ENCODE measurements at places on chromosomes 16 and 17. TPM values are rescaled to one million over a fixed set of nuclear protein-coding genes. Genes with fewer than 3 reads are reported as not detected.

DNA sequence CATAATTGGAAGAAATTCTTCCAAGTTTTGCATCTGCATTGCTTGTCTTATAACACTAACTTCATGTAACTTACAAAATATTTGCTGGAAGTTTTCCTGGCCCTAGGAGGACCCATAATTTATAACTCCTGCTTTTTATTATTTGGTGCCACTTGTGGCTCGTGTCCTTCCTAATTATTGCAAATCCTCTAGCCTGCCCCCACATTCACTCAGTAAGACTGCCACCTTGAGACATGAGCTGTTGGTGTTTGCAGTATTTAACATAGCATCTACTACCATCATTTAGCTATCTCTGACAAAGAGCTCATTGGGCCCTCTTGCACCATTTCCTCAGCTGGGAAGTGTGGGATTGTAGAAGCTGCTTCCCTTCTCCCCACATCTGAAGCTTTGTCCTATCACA lies 49.5 kb downstream of the FTO start:
- no peak for DNase-seq

- DNase-seq: no peak
Observed at GRCh38 chr16:78321620-78322360, 222.3 kb downstream of the WWOX start.

The PRAC1 gene
- not detected for polyA plus RNA-seq

GRCh38 chr17:3667366-3668278 lies 756 bp downstream of the TAX1BP3 start:
- peak; percentile 42 for DNase-seq

- DNase-seq: no peak
Observed at GRCh38 chr17:61488878-61489718, 36.9 kb downstream of the TBX4 start.

DNA sequence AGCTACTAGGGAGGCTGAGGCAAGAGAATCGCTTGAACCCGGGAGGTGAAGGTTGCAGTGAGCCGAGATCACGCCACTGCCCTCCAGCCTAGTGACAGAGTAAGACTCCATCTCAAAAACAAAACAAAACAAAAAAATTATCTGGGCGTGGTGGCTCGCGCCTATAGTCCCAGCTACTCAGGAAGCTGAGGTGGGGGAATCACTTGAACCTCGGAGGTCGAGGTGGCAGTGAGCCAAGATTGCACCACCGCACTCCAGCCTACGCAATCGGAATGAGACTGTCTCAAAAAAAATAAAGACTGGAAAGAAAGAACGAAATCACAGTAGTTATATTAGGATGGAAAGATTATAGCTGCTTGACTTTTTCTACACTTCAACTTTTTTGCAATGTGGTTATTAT lies 18.9 kb downstream of the COG1 start:
- no peak for DNase-seq

The USP36 gene
- polyA plus RNA-seq: 59.7 TPM

DNA sequence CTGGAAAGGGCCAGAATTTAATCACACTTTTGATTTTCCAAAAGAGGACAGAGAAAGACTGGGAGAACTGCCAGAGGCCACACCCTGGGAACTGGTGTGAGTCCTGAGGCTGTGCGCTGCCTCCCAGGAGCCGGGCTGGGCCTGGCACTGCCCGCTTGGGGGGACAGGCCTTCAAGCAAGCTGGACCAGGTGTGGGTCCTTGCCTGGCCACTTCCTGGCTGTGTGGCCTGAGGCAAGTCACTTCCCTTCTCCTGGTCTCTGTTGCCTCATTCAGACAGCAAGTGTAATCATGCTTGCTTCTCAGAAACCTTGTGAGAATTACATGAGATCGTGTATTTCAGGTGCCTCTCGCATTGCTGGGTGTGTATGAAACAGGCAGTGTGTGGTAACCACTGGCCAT lies 143.0 kb downstream of the SNX29 start:
- no peak for DNase-seq

- peak; percentile 30 for DNase-seq
Observed at GRCh38 chr16:27384425-27384824, 17.5 kb upstream of the IL21R start.

The CLEC18B gene
- 1.0 TPM for polyA plus RNA-seq

The NMT1 gene
- 28.6 TPM for polyA plus RNA-seq

- DNase-seq: no peak
Observed at GRCh38 chr17:47628014-47628566, 21.6 kb upstream of the KPNB1 start.

The EVI2A gene
- polyA plus RNA-seq: 18.2 TPM

DNA sequence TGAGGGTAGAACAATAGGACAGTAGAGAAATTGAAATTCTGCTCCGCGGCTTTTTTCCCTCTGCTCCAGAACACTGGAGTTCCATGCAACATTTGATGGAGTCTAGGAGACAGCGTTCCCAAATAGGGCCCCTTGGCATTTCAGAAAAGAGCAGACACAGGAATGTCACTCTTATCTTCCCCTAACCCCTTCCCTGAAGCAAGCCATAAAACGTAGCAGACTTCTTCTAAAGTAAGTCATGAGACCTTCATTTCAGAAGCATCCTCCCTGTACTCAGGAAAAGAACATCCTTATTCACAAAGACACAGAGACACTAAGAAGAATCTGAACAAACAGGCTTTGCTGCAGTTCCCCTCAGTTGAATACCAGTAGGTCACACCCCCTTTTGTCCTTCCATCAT lies 296.1 kb upstream of the SOX9 start:
- DNase-seq: no peak

DNA sequence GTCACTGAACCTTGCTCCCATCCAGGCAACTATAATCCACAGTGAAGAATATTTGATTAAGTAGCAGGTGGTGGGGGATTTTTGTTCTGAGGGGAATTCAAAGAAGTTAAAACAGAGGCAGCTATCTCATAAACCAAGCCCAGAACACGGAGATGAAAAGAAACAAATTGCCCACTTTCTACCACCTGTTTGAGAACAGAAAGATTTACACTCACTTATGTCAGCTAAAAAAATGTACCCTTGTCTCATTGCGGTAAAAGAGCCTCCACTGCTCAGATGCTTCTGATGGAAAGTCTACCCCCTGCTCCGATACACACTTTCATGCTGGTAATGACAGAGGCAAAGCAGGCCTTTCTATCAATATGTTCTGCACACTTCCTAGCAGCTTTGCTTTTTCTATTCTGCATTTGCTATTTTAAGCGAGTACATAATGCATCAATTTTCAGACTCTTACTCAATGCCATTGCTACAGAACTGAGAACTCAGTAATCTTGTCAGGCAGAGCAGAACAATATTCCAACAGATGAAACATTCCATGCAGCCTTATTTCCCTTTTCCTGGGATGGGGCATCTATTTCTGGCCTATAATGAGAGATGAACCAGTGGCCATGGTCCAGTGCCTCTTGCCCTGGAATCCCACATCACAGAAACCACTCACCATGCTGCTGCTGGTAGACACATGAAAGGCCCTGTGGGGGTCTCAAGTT lies 29.0 kb downstream of the CDK5R1 start:
- peak; percentile 44 for DNase-seq

DNA sequence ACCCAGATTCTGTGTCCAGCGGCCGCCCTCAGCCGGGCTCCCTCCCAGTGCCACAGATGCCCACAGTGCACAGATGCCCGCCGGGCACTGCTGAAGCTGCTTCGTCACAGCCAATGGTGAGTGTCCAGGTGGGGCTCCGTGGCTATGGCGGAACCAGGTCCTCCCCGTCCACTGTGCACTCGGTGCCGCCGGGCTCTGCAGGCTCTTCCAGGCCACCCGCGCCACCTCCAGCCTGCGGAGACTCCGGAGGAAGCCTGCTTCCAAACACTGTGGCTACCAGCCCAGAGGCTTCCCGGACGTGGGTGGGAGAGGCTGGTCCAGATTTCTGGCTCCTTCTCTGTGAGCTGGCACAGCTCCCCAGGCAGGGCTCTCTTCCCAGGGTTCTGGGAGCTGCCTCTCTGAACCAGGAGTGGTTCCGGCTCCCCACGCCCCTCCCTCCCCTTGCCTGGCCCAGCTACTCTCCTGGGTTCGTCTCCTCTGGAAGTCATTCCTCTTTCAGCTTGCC lies 2.8 kb upstream of the PYCR1 start:
- no peak for DNase-seq

The C17orf67 gene
- polyA plus RNA-seq: 5.0 TPM

DNA sequence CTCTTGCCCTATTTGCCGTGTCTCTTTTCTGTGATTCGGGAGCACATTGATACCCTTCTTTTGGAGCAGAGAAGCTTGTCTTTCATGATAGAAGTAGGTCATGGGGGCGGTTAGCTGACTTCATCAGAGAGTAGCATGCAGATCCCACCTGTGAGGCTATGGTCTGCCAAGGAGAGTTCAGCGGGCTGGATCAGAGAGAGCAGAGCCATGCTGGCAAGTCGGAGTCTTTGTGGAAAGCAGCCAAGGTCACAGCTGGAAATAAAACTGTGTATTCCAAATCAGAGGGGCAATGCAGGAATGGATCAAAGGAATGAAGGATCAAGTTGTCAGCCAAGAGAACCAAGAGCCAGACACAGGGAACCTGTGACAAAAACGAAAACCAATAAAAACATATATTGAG lies 595.9 kb downstream of the WWOX start:
- DNase-seq: no peak

- DNase-seq: no peak
Observed at GRCh38 chr17:49753959-49754391, 10.0 kb downstream of the FAM117A start.

The DHX38 gene
- 98.2 TPM for polyA plus RNA-seq

GRCh38 chr17:66570447-66571195 lies 264.3 kb upstream of the CACNG5 start:
- no peak for DNase-seq

The ERBB2 gene
- 4.6 TPM for polyA plus RNA-seq

DNA sequence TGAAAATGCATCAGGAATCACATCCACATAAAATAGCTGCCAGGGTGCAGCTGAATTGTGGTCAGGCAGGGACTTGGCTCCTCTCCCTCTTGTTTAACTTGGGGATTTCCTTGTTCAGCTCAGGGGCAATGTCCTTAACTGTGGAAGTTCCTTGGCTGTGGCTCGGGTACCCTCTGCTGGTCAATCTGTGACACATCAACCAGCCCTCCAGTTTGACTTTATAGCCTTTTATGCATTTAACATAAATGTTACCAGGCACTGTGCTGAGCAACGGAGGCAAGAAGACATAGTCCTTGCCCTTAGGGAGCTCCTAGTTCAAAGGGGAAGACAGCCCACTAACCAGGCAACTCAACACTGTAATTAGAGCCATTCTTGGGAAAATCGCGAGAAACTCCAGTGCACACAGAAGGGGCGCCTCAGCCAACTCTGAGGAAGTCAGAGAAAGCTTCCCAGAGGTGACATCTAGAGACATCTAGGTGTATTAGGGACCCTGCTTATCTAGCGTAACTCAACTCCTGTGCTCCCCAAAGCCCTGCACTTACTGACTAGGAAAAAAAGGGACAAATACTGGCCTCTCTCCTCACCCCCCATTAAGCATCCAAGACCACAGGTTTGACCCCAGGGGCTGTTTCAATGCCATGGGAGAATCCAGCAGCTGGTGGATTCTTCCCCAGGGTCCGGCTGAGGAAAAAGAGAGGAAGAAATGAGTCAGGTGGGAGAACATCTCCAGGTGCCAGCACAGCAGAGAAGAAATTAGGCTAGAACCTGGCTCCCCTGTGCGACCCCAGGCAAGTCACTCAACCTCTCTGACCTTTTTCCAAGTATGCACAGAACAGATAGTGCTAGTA lies 17.3 kb upstream of the EEF2K start:
- peak; percentile 84 for DNase-seq

The HOXB5 gene
- not detected for polyA plus RNA-seq

DNA sequence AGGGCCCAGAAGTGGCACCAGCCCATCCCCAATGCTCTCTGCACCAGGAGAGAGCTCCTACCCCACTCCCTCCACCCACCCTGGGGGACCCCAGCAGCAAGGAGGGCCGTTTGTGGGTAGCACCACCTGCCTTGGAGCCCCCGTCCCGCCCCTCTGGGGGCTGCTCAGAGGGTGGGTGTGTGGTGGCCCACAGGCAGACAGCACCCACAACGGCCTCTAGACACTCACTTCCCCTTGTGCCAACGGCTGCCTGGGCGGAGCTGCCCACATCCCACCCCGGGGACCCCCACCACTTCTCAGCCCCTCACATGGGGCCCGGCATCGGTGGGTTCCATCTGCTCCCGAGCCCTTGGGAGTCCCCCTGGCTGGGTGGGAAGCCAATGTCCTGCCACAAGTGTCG lies 33.3 kb downstream of the BAHCC1 start:
- peak; percentile 42 for DNase-seq

The XYLT1 gene
- 8.7 TPM for polyA plus RNA-seq

The BCAS3 gene
- polyA plus RNA-seq: 16.5 TPM

The CCL7 gene
- not detected for polyA plus RNA-seq

DNA sequence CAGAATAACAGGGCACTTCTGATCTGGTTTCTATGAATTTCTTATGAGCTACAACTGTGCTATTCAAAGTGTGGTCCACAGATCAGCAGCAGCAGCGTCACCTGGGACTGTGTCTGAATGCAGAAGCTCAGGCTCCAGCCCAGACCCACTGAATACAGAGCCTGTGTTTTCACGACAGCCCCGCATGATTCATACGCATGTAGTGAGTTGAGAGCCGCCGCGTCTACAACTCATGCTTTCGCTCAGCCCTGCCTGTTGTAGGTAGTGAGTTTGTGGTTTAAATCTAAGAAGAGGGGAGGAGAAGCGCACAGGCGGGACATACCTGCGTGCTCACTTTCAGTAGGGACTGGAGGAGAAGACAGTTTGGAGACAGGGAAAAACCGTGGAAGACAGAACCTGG lies 28.5 kb upstream of the ELAC2 start:
- DNase-seq: no peak

GRCh38 chr16:1991135-1991551 lies 1.4 kb downstream of the SYNGR3 start:
- peak; percentile 89 for DNase-seq

The PPP1R27 gene
- not detected for polyA plus RNA-seq

- no peak for DNase-seq
Observed at GRCh38 chr17:48051283-48051682, 3.1 kb downstream of the NFE2L1 start.

DNA sequence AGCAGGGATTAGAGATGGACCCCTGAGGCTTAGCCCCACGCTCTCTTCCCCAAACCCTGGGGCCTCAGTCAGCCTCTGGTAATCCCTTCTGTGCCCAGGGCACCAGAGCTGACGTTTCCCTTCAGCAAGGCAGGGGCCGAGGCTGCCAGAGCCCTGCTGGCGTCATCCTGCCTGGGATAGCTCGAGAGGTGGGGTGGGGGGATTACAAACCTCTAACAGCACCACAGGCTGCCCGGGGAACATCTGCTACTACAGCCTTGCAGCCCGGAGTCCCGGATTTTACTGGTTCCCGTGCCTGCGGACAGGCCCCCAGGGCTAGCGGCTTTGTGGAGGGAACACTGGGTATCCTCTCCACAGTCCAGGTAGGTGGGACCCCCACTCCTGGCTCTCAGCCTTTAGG lies at the start of gene AANAT:
Gene AANAT, plus strand, starts transcription at position 238 of the 400 bp plus-strand sequence. CDS start 1,144 bp downstream, outside the sequence.
- DNase-seq: no peak

The PIMREG gene
- polyA plus RNA-seq: 0.33 TPM

DNA sequence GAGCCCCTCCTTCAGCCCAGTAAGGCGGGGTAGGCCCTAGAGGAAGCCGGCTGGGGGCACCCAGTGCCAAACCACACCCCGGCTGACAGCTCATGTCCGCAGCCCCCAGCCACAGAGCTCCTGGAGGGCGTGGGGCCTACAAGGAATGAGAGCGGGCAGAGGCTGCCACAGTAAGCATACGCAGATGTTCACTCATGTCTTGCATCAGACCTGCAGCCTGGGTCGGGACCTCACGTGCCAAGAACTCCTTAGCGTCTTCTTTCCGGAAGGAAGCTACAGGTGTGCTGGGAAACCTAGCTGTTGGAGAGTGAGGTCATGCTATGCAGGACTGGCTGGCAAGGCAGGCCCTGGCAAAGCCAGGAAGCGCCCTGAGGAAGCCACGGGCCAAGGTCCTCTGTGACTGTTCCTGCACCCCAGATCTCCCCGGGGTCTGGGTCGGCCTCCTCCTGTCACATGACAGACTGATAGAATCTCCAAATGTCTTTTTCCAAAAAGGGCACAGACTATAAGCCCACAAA lies 1.6 kb downstream of the ZNF598 start:
- DNase-seq: no peak

Measured in B cell (primary cell).